Activated CD4-positive, alpha-beta T cell treated with anti-CD3 and anti-CD28 coated beads, Interleukin-2, amount 50 U/mL, for 48 hours (primary cell): ENCODE measurements at places on chromosomes 2 and 18.

DNA sequence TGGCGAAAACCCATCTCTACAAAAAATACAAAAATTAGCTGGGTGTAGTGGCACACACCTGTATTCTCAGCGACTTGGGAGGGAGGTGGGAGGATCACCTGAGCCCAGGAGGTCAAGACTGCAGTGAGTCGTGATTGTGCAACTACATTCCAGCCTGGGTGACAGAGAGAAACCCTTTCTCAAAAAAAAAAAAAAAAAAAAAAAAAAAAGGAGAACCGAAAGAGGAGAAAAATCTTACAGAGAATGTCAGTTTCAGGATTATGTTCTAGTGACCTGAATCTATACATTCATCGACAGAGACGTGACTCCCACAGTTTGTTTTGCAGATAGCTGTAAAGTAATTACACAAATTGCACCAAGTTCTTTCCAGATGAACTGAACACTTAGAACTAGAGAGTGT lies 187.8 kb downstream of the FTCDNL1 start:
- no peak for DNase-seq

DNA sequence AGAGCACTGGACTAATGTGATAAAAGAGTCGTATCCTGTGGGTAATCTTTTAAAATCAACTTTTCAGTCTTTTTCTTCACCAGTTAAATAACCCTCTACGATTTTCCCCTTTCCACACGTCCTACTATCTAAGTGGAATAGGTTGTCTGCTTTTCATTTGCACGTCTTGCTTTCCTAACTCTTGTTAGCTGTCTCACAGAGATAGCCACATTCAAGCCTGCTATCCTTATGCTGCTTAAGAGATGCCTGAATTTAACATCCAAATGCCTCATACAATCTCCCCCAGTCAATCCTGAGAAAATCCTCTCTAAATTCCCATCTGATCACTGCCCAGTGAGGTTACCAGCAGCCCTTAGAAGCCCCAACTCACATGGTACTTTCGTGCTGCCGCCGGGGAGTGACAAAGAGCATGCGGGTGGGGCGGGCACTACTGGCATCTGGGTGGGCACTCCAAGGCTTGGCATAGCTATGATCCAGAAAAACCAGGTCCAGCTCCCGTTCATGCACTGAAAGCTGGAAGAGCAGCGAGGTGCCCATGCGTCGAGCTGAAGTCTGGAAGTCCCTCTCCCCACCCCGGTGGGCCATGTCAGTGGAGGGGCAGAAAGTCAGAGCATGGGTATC lies 1.5 kb downstream of the KANSL3 start:
- no peak for DNase-seq

DNA sequence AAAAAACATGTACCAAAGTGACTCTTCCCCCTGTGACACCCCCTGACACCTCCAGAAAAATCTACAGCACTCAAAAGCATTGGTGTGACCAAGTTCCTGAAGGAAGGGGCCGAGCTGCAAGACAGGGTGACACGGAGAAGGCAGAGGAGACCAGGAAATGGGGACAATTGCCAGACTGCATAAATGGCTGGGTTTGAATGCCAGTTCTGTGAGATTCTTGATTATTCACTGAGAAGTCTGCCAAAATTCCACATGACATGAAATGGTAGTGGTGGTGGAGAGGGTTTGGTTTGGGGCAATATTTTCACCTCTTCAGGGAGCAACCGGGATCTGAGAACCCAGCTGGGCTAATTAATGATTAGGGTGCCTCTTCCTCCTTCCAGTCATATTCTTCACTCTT lies 178.5 kb downstream of the ARL4C start:
- DNase-seq: no peak

DNA sequence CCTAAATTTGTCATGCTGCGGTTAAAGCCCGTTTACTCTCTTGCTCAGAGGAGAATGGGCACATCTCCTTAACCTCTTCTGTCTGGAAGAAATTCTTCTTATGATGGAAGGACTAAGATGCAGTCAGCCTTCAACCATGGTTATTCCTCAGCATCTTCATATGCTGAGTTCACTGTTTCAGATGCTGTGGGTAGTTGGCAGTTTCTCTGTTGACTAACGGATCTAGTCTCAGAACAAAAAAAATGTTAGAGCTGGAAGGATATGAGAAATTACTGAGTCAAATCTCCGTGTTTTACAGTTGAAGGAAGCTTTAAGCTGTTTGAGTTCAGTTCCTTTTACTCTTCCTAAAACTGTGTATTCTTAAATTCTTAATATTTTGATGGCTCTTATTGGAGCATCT lies 43.6 kb upstream of the PGAP1 start:
- no peak for DNase-seq

GRCh38 chr2:64737547-64737946 lies 83.8 kb upstream of the SERTAD2 start:
- DNase-seq: no peak

DNA sequence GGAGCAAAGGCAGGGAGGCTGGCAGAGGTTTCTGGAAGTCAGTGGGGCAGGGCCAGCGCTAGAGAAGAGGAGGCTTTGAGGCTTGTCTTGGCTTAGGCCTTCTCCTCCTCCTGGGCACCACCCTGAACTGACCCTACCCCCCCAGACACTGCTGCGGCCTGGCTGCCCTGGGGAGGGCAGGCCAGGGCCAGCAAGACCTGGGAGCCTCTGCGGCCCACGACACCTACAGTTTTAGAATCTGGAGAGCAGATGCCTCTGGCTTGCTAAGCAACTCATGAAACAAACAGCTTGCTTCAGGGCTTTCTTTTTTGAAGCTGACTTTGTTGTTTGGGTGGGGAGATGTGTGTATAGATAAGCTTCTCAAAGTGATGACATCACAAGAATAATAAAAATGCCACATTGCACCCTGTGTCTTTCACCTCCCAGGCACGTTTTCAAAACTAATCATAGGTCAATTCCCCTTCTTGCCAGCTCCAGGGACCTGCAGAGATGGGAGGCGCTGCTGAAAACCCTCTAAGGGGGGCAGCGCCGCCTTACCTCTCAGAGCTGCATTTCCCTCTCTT lies 46.2 kb upstream of the SMAD7 start:
- no peak for DNase-seq

GRCh38 chr2:176638167-176639015 lies 369.1 kb downstream of the MTX2 start:
- peak; percentile 61 for DNase-seq
